Stimulated activated CD8-positive, alpha-beta memory T cell treated with anti-CD3 and anti-CD28 coated beads, Interleukin-7, amount 100 ng/mL, for 4 hours (primary cell): ENCODE measurements at places on chromosomes 5 and 9.

GRCh38 chr5:176632745-176633144, 2.3 kb downstream of the EIF4E1B start:
- no peak for DNase-seq

DNA sequence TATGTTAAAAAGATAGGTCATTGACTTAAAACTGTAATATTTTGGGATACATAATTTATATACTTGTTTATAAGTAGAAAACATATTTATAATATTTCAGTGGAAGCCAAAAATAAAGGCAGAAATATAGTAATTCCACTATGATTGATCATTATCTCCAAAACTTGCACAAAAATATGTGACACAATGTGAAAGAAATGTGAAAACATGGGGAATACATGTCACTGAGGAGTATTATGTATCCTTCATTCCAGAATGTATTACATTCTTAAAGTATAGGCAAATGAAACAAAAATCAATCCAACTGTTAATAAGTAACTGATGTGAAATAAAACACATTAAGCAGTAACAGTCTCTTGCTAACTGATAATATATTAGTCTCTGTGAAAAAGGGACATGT, 236.7 kb downstream of the CDH18 start:
- DNase-seq, result no peak

- peak; percentile 11 for DNase-seq
Measured at GRCh38 chr5:170434966-170435605, 45.9 kb upstream of the KCNMB1 start.

DNA sequence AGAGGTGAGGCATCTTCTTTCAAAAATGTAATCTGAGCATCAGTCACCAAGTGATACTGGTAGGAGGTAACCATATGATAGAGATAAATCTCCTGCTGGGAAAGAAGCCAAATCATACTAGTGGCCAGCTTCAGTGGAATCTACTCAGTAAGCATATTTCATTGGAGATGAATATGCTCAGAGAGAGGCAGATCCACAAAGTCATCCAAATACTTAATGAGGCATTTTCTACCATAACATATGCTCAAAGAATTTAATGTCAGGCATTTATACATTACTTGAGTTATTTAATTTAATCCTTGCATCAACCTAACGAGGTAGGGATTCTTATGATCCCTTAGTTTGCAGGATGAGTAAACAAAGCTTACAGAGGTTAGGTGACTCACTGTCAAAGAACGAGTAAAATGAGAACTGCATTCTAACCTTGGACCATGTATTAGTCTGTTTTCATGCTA, 50.9 kb upstream of the DMRTA1 start:
- DNase-seq, result no peak
